ENCODE measurements at places on chromosomes 4 and X.

DNA sequence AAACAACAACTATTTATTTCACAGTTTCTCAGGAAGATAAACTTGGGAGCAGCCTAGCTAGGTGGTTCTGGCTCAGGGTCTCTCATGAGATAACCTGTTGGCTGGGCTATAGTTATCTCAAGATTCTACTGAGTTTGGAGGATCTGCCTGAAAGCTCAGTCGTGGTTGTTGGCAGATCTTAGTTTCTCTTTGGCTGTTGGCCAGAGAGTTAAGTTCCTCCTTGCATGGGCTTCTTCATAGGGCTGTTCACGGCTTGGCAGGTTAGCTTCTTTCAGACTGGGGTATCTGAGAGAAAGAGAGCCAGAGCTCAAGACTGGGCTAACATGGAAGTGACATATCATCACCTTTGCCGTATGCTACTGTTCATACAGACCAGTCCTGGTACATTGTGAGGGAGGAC, 28.7 kb downstream of the SEC24B start:
- no peak for DNase-seq

- no peak for DNase-seq
Observed at GRCh38 chrX:413322-414201, 26.9 kb upstream of the PPP2R3B start.

DNA sequence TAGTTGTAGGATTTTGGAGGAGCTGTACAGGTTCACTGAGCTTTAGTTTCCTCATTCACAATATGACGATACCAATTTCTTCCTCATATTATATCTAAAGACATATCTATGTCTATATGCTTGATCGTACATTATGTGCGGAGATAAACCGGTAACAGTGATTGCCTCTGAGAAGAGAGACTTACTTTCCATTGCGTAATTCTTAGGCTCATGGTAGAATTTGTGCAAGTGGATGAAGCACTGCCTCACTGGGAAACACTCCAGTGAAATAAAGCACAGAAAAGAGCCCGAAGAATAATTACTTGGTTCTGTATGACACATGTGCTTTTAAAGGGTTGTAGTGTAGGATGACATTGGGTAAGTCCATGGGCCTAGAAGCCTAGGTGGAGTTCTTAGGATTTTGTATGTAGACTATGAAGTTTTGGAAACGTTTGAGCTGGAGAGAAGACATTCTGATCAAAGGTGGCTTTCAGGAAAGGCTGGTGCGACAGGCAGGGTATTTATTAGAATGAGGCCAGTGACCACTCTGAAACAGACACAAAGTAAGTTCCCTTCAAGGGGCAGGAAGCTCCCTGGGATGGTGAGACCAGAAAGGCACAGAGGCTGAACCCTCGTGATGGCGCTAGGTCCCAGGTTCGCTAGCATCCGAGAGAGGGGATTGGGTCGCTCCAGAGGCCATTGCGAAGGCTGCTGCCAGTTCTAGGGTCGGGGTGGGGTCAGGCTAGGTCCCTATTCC, 649 bp upstream of the VBP1 start:
- no peak for DNase-seq

DNA sequence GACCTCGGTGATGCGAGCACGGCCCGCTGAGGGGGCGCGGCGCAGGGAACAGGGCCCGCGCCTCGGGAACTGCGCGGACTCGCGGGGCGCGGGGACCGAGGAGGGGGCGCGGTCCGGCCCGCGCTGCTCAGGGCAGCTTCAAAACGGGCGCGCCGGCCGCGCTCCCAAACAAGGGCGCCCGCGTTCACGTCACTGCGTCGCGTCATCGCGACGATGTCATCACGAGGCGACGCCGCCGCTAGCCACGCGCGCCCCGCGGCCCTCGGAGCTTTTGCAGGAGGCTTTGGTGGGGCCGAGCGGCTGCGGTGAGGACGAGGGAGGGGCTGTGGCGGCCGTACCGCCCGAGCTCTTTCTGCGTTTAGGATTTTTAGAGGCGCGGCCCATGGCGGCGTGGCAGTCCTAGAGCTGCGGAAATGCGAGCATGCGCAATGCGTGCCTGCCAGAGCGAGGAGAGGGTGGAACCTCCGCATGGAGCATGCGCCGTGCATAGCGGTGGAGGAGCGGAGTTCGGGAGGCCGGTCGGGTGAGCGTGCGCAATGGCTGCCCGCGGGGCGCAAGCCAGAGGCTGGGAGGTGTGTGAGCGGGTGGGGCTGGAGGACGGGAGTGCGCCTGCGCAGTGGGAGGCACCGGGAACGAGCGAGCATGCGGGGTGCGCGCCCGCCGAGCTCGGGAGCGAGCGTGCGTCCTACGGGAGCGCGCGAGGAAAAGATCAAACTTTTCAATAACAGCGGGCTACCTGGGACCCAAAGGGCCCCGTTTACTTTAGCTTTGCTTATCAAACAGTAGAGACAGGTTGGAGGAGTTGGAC, at the start of gene PPP2R3B:
PPP2R3B (minus strand) TSS at position 140 of the 808 bp plus-strand sequence. CDS start 216 bp downstream, outside the sequence.
- peak; percentile 94 for DNase-seq

DNA sequence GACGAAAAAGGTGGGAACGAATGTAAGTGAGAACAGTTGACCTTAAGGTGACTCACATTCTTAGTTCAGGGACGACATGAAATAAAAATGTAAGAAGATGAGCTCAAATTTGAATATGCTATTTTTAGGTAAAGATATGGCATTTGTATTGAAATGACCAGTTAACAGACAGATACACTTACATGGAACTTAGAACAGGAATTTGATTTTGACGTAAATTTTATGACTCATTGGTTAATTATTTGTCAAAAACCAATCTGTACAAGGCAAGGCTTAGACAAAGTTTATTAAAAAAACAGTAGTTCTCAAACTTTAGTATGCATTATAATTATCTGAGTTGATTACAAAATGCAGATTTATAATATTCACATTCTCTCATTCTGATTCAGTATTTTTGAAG, 469.4 kb downstream of the CFAP47 start:
- DNase-seq = no peak

- no peak for DNase-seq
Observed at GRCh38 chr4:14515556-14515955, 486.7 kb upstream of the CPEB2 start.

GRCh38 chrX:26219351-26219750, 3.4 kb downstream of the MAGEB5 start:
- no peak for DNase-seq

GRCh38 chr4:169266661-169267060, 4.1 kb downstream of the SH3RF1 start:
- DNase-seq = no peak

GRCh38 chrX:149372866-149373265, 132.2 kb downstream of the IDS start:
- no peak for DNase-seq

DNA sequence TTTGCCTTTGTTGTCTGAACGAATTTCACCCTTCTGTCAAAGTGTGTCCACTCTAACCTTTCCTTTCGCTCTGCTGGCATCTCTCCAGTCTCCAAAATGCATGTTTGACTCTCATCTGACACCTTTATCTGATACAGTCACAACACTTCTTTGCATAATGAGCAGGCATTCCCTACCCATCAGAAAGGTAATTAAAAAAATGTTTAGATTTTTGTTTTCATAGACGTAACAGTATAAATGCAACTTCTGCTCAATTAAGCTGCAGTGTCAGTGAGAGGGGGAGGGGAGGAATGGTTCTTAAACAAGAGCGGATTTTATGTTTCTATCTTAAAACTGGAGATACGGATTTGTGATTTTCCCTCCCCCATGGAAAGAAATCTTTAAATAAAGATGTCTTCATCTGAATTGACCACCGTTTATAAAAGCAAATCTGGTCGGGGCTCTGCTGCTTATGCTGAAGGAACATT, 70.2 kb downstream of the CXXC4 start:
- no peak for DNase-seq

DNA sequence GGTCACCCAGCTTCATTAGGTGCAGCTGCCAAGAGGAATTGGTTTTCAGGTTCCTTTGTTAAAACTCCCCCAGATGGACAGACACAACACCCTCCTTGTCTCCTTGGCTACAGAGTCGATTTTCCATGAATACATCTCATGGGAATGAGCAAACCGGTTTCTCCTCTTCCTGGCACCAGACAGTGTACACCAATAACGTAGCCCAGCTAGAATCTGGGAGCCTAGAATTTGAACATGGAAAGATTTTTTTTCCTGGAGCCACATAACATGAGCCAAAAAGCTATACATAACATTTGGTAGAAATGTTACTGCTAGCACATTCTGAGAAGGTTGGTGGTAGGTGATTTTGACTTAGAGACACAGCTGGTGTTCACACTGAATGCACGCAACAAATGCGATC, 62.9 kb upstream of the SLC34A2 start:
- DNase-seq = no peak

DNA sequence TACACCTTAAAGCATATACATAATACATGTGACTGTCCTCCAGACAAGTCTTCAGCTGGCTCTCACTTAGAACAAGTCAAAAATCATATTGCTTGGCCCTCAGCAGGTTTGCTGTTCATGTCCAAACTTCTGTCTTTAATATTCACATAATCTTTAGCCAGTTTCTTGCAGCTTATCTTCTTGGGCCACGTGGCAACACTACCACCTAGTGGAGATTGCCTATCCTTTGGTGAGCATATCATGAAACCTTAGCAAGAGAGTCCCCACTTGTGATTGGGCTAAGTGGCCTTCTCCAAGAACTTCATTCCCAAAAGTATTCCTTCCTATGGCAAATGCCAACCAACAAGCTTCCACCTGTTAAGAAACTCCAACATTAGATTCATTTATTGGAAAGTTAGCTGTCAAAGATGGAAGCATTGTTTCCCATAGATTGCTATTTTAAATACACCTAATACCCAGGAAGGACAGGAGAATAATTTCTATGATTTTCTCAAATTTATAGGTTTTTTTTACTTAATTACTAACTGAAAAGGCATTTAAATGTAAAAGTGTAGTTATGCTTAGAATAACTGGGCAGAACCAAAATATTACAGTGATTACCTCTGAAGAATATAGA, 231.9 kb upstream of the INTU start:
- DNase-seq = no peak

DNA sequence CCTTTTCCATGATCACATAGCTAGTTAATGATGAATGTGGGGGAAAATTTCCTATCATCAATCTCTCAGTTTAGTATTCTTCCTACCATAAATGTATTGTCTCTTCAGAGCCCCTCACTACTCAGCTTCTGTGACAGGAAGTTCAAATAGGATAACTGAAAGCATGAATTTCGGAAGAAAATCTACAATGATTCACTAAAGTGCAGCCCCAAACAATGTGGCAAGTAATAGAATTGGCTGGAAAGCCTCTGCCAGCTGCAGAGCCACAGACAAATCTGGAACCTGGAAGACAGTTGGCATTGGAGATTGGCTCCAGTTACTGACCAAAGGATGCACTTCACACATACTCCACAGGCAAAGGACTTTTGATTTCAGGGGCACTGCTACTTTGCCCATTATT, 35.2 kb downstream of the EGF start:
- DNase-seq = no peak

DNA sequence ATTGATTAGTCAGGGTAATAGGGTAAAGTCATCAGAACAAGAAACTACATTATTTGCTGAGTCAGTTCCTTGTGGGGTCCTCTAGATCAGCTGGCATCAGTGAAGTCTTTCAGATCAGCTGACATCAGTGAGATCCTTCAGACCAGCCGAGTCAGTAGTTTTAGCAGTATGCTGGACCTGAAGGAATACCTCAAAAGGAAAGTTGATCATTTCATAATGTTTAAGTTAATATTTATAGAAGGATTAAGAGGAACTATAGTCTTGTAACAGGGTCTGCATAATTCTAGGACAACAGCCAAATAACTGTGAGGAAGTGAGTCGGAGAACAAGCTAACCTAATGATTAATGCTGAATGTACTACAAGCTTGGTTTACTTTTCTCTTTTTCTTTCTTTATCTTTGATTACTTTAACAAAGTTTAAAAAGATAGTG, 958 bp upstream of the UGT2B7 start:
- no peak for DNase-seq

GRCh38 chr4:186643501-186644310, 80.0 kb downstream of the FAT1 start:
- no peak for DNase-seq

GRCh38 chr4:110165382-110166286, 32.8 kb downstream of the ELOVL6 start:
- no peak for DNase-seq

DNA sequence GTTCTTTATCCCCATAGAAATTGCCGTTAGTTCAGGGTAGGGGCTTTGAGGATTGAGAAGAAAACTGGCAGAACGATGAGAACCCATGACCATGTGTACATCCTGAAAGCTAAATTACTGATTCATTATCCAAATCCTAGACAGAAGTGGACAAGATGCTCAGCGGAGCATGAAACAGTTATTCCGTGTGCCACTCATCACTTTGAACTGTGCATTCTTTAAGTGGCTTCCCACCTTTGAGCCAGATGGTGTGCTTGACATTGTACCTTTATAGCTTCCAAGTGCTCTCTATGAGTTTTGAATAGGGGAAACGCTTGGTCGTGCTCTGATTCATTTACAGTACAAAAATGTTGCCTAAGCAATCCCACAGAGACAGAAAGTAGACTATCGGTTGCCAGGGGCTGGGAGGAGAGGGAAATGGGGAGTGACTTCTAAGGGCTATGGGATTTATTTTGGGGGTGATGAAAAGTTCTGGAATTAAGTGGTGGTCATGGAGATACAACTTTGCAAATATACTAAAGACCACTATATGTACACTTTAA, 100.0 kb downstream of the DOCK11 start:
- DNase-seq = no peak

DNA sequence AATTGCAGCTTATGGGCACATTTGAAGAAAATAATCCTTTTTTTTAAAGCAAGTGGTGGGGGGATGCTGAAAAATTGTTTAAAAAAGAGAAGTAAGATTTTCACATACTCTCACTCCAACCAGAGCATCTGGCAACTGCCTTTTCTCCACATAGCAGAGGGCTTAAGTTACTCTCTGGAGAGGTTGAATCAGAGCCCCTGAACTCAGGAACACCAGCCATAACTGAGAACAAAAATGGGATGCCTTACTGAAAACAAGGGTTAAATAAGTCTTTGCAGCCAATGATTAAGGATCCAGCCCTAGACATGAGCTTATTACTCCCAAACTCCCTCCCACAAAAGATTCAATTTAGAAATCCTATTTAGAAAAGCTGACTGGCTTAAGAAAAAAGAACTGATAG, 27.5 kb downstream of the CASK start:
- no peak for DNase-seq

DNA sequence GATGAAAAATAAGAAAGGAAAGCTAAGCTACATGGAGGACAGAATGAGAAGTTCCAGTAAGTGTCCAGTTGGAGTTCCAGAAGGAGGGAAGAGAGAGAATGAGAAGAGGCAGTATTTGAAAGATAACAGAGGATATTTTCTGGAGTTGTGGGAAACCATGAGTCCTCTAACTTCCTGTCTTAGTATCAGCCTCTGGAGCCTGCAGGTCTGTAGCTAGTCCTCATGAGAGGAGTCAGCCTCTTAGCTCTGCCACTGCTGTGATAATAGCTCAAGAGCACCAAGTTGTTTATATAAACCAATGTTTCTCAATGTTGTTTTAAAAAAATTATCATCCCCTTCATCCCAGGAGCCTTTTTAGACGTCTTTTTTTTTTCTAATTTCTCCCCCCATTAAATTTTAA, 2.4 kb upstream of the PLAC1 start:
- DNase-seq = no peak

DNA sequence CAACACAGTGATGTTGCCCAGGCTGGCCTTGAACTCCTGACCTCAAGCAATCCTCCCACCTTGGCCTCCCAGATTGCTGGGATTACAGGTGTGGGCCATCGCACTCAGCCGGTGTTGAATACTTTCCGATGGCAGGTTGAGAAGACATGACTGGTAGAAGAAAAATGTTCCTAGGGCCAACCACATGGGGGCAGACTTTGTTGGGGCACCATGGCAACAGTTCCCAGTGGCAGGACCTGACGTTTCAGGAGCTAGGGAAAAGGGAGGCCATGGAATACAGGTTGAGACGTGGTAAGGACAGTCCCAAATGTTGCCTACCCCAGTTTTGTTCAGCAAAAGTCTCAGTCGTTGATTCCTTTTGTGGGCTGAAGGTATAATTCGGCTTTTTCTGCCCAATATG, 134.6 kb downstream of the ASMT start:
- no peak for DNase-seq
